ENCODE measurements at places on chromosomes 1 and 21.

- DNase-seq = no peak
Measured at GRCh38 chr1:204136814-204137213, 15.0 kb downstream of the ETNK2 start.

GRCh38 chr1:32199717-32200072 is 700 bp upstream of the CCDC28B start:
- no peak for DNase-seq

GRCh38 chr1:211829343-211830054 is 1.1 kb downstream of the LPGAT1 start:
- DNase-seq = peak; percentile 18

GRCh38 chr1:232250838-232251237 is 379.1 kb downstream of the SIPA1L2 start:
- DNase-seq = no peak

GRCh38 chr1:118243269-118243668 is 58.2 kb upstream of the SPAG17 start:
- DNase-seq = no peak

GRCh38 chr1:178262120-178262500 is 168.2 kb downstream of the RASAL2 start:
- no peak for DNase-seq

DNA sequence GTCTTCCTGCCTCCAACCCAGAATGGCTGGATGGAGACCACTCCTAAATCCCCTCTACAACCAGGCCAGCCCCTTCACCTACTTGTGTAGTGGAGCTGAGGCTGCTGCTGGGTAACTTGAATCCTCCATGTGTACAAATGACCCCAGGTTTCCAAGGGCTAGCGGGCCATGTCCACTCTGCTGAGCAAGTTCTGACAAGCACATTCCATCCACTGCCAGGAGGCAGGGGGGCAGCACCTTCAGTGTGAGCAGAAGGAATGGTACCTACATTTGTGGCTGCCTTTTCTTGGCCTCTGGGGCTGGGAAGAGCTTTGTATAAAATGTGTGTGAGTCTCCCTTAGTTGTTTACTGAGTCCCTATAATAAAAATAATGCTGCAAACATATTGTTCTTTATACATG is 14.5 kb downstream of the KIAA0040 start:
- no peak for DNase-seq

- peak; percentile 41 for DNase-seq
Measured at GRCh38 chr1:44605914-44606615, 68.2 kb downstream of the TMEM53 start.

- peak; percentile 29 for DNase-seq
Measured at GRCh38 chr1:221840511-221841243, 98.8 kb upstream of the DUSP10 start.

- no peak for DNase-seq
Measured at GRCh38 chr1:26887125-26887524, 3.0 kb downstream of the GPN2 start.

DNA sequence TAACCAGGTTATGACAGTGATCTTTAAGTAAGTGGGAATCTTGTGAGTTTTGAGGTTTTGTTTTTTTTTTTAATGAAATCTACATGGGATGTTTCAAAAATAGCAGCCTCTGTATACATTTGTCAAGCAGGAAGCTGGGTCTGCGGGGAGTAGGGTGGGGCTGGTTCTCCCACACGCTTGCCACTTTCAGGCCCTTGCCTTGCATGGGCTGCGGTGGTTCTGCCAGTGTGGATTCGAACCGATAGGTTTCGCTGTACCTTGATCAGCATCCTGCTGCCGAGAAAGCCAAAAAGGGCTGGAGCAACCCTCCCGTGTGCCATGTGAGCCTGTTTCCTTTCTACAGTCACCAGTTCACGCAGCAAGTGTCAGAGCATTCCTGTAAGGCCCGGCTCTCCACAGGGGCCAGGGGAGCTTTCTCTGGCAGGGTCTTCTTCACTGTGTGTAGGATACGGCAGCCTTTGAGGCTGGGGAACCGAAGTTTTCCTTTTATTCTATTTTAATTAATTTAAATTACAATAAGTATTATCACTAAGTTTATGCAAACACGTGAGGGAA is 79.2 kb upstream of the SAMD11 start:
- DNase-seq = no peak

- no peak for DNase-seq
Measured at GRCh38 chr1:18849261-18849711, 10.2 kb downstream of the TAS1R2 start.

DNA sequence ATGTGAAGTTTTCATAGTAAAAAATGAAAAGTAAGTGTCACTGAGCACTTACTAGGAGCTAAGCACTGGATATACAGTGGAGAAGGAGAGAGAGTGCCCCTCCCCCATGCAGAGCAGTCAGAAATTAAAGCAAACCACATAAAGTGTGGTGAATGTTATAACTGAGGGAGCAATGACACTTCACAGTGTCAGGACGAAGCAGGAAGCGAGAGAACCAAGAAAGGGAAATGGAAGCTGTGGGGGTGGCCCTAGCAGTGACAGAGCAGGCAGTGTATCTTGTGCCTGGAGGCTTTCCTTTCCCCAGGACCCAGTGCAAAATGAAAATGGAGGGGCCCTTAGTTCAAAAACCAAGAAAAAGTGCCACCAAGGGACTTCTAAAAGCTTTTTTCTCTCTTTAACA is 21.5 kb upstream of the RCAN3 start:
- DNase-seq = no peak

DNA sequence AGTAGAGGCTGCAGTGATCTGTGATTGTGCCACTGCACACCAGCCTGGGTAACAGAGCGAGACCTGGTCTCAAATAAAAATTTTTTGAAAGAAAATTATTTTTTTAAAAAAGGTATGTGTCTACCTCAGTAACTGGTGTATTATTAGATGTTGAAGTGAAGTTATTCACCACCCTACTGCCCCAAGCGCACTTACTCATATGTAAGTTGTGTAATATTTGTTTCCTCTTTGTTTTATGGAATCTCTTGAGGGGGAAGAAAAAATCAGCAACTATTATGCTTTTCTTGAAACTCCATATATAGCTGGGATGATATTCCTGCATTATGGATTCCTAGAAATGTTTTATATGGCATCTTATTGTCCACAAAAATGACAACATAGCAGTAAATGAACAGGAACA is 21.3 kb downstream of the RBM15 start:
- no peak for DNase-seq

DNA sequence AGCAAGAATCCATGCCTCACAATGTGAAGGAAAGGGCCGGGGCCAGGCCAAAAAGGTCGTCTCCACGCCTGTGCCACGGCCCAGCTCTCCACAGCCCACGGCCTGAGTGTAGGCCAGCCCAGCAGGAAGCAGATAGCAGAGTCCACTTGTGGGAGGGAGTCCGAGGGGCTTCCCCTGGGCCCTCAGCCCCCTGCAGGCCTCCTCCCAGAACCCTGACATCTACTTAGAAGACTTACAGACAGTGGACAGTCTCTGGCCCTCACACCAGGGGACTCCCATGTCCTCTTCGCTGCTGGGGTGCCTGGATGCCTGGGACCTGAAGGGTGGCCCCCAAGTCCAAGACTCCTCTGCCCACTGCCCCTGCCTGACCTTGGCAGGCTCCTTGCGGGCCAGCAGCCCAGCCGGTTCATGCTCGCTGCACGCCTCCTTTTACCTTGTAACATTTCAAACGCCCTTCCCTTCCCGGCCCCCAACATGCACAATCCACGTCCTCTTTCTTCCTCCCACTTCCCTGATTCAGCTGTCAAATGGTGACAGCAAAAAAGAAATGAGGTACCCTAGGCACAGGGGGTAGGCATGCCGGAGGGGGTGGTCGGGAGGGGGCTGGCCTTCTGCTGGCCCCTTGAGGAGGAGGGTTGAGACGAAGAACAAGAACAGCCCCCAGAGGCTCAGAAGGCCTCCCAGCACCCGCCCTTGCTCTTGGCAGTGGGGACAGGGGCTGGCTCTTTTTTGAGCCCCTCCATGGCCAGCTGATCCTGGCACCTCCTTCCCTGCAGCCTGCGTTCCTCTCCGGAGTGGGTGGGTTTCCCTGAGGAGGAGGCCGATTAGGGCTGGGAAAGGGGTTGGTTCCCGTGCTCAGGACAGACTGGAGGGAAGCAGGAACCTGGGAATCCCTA is 997 bp upstream of the PTPN7 start:
- DNase-seq = no peak

GRCh38 chr1:184014271-184014670 is 23.3 kb downstream of the COLGALT2 start:
- DNase-seq = no peak

DNA sequence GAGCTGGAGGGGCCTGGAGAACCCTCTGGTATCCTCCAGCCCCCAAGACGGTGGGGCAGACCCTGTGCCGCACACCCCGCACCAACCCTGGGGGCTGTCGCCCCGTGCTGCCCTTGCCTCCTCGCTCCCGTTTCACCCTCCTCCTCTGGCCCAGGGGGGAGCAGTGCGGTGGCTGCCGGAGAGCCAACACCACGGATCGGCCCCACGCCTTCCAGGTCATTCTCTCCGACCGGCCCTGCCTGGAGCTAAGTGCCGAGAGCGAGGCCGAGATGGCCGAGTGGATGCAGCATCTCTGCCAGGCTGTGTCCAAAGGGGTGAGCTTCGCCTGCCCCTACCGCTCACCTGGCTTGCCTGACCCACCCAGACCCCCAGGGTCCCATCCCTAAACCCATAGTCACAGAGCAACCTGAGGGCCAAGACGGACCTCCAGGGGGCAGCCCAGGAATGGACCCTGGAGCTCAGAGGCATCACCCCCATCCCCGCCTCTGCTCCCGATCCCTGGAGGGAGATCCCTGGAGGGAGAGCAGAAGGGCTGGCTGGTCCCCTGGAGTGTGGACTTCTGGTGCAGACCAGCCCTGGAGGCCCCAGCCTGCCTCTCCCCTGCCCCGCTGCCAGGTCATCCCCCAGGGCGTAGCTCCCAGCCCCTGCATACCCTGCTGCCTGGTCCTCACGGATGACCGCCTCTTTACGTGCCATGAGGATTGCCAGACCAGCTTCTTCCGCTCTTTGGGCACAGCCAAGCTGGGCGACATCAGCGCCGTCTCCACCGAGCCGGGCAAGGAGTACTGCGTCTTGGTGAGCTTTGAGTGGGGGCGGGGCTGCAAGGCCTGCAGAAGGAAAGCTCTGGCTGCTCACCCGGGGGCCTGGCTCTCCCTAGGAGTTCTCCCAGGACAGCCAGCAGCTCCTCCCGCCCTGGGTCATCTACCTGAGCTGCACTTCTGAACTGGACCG is 4.0 kb upstream of the SLC25A34 start:
- DNase-seq = no peak

DNA sequence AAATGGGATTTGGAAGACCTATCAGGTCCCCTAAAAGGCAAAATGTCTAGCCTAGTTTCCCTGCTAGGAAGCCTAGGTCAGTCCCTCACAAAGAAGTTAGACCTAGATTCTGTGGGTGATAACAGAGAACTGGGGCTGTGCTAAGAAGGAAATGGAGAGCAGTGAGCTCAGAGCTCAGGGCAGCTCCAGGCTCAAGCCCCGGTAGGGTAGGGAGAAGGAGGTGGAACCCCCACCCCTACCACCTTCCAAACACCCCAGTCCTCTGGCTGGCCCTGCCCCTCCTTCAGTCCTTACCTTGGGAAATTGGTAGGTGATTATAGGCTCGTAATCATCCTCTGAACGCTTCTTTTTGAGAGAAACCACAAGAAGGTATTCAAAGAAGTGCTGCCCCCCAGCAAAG is 1.1 kb downstream of the DENND2D start:
- no peak for DNase-seq
